ENCODE measurements at places on chromosomes 11 and 22. TPM values are rescaled to one million over a fixed set of nuclear protein-coding genes. Genes with fewer than 3 reads are reported as not detected.

Gene BET1L
- 46.8 TPM for total RNA-seq

Gene KREMEN1
- 2.6 TPM for total RNA-seq

Gene PANX2
- total RNA-seq = 5.6 TPM

Gene KCNJ1
- not detected for total RNA-seq

Gene OR52N4
- total RNA-seq = not detected

Gene UBQLNL
- not detected for total RNA-seq

Gene FAM83F
- not detected for total RNA-seq

Gene OR4D5
- not detected for total RNA-seq

Gene CRYBB3
- not detected for total RNA-seq

Gene GAL3ST3
- not detected for total RNA-seq

Gene MS4A6E
- not detected for total RNA-seq

Gene PTPRCAP
- total RNA-seq = 0.29 TPM

Gene LDLRAD3
- total RNA-seq = 33.0 TPM

Gene ADORA2A
- 1.2 TPM for total RNA-seq

Gene ADM
- 150 TPM for total RNA-seq

Gene PIK3C2A
- 22.2 TPM for total RNA-seq

Gene KCTD14
- 1.4 TPM for total RNA-seq

Gene H19
- total RNA-seq = 15.4 TPM

Gene KRTAP5-9
- 0.09 TPM for total RNA-seq

Gene MRPL23
- 124 TPM for total RNA-seq

Gene OR56A1
- total RNA-seq = not detected

Gene APLNR
- total RNA-seq = not detected

Gene FGF3
- not detected for total RNA-seq

Gene GNB1L
- total RNA-seq = 16.5 TPM

Gene PHOX2A
- not detected for total RNA-seq

Gene TPBGL
- 0.09 TPM for total RNA-seq

Gene SESN3
- total RNA-seq = 0.07 TPM

Gene CASP12
- total RNA-seq = not detected

Gene MTA2
- total RNA-seq = 84.4 TPM

Gene OR8G5
- not detected for total RNA-seq

Gene SERHL2
- not detected for total RNA-seq

Gene CYB5R3
- total RNA-seq = 119 TPM

Gene NXPE4
- not detected for total RNA-seq

Gene DERL3
- total RNA-seq = 0.71 TPM

Gene CCDC87
- 0.63 TPM for total RNA-seq

Gene BIK
- 1.7 TPM for total RNA-seq

Gene PHF21B
- total RNA-seq = 1.0 TPM

Gene FEN1
- 94.7 TPM for total RNA-seq

Gene PANX3
- not detected for total RNA-seq

Gene ATXN10
- 106 TPM for total RNA-seq

Gene ME3
- total RNA-seq = 15.8 TPM

Gene MS4A8
- not detected for total RNA-seq

Gene POLD3
- 16.9 TPM for total RNA-seq

Gene LRRC51
- 9.3 TPM for total RNA-seq

Gene ANO1
- total RNA-seq = 3.6 TPM

Gene RASSF10
- total RNA-seq = 1.1 TPM

Gene KCNE3
- not detected for total RNA-seq

Gene NCF4
- total RNA-seq = not detected

Gene C11orf16
- not detected for total RNA-seq
